ENCODE measurements at places on chromosomes 6 and 20. TPM values are rescaled to one million over a fixed set of nuclear protein-coding genes. Genes with fewer than 3 reads are reported as not detected.

The HLA-DQA1 gene
- total RNA-seq = not detected

DNA sequence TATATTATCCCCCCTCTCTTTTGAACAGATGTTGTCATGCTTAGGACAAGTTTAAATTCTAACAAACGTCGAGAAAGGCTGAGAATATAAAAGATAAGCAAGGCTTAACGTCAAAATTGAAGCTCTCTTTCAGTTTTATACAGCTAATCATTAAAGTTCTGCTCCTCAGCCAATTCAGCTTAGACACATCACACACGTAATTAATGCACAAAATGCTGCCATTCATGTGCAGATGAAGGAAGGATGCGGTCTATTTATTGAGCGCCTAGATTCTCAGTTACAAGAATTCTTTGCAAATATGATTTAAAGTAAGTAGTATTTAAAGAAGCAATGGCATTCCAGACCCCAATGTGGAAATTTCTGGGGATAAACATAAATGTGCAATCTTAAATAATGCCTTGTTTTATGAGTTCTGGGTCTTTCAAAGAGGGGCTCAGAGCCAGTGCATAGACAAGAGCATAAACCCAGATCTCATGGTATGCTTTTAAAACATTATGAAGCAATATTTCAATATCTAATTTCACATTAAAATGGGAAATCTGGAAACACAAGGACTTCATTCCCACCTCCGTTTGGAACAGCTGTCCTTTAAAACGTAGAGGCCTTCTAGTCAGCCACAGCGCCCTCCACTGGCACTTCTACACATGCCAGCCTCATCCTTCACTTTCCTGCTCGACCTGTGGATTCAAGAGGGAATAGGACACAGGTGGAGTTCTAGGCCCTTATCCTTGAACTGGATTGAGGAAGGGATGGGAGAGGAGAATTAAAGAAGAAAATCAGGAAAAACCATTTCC, 85.8 kb downstream of the LYRM4 start:
- no peak for DNase-seq

GRCh38 chr6:105482227-105482844, 79.5 kb upstream of the PREP start:
- peak; percentile 40 for DNase-seq

DNA sequence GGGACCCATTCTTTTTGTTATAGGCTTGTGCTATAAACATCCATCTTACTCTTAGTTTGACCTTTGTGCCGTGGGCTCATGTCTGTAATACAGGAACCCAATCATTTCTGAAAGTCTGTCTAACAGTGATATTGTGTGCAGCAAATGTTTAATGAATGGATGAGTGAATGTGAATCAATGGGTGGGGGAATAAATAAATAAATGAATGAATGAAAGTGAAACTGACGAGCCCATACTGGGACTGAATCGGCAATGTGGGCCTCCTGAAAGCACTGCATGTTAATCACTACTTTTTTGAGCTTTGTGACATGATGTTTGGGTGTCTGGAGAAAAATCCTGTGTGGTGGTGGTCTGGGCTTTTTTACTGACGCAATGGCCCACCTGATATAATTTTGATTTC, 175.0 kb downstream of the GMPR start:
- no peak for DNase-seq

DNA sequence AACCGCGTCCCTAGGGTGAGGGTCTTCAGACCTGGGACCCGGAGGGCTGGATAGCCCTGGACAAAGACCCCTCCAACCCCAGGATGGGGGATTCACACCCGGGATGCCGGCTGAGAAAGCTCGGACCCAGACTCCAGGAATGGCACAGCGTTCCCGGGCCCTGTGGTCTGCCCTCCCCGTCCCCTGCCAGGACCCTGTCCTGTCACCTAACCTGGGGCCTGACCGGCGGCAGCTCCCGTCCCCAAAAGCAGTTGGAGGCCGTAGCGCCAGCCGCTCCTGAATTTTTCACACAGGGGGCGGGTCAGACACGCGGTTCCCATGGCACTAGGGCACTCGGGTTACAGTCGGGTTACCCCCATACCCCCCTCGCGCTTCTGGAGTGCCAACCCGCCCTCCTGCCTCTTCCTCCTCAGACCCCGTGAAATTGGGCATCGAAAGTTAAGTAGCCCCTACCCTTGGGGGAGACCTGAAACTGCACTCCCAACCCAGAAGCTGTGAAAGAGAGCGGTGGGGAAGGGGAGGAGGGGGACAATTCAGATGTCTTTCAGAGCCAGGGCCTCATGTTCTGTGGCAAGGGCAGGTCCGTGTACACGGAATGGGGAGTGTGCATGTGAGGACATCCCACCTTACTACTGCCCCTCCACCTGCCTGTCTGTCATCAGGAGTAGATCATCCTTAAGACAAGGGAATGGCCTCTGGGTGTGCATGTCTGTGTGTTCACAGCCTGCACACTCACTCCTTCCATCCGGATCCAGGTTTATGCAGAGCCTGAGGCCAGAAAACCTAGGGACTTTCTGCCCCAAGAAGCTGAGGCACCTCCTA, 595 bp downstream of the REM1 start:
- no peak for DNase-seq

- no peak for DNase-seq
Observed at GRCh38 chr6:54886932-54887584, 40.5 kb downstream of the FAM83B start.

The FOXC1 gene
- total RNA-seq = 52.2 TPM

The ZNF451 gene
- 87.2 TPM for total RNA-seq

DNA sequence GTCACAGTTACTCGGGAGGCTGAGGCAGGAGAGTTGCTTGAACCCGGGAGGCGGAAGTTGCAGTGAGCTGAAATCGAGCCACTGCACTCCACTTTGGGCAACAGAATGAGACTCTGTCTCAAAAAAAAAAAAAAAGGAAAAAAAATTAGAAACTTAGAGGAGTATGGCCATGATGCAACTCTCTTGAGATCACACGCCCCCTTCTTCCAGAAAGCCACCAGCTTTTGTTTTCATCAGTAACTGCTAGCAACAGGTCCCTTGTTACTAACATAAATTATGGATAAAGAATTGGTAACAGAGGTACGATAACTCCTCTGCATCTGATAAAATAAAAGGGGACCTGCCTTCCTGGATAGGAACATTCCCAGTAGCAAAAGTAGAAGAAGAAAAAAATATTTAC, 308.2 kb downstream of the CD83 start:
- DNase-seq = no peak

DNA sequence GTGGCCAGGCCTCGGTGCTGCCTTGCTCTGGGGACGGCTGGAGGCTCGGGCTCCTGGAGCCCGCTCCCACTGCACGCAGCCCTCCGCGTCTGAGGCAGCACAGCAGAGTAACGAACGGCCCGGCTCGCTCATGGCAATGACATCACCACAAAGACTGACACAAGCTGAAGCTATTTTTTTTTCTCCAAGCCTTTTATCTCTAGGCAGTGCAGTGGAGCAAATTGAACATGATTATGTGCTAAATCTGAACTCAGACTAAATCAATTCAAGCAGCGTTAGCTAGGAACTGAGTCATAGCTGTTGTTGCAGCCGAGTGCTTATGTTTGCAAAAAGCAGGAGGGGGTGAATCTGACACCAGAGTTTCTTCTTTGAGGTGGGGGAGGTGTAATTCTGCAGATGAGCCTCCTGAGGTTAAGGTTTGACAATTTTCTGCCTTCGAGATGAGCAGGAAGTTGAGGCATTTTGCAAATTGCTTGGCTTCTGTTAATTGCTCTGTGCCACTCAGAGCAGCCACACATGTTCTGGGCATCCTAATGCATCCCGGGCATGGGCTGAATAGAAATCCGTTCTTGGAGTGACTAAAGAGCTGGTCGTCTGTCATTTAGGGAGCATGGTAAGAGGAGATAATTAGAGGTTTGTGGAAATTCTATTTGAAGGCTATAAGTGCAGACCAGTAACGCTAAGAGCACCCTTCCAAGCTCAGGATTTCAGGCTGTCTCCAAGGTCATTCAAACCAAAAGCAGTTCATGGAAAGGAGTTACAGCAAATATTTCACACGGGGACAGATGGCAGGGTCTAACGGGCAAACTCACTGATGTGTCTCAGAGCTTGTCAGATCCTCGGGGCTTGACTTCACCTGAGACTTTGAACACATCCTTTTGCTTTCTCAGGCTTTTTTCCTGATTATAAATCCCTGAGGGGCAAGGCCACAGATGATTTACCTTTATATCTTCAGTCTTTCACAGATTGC, 155.1 kb upstream of the ENPP5 start:
- DNase-seq = no peak

DNA sequence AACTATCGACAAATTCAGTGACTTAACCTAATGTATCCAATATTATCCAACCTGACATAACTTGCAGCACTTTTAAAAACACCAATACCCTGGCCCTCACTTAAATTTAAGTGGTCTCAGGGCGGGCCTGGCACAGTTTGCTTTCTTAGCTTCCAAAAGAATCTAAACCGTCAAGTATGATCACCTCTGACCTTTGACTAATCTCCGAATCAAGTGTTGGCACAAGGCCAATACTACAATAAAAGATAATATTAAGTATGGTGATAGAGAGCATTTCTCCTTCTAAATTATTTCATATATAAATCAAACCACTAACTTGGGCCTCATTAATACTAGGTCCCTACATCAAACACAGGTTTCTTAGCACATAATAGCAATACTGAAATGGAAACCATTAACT, 153.0 kb downstream of the PTPRK start:
- no peak for DNase-seq

GRCh38 chr6:148064406-148065134, 278.1 kb upstream of the SASH1 start:
- DNase-seq = no peak

GRCh38 chr6:38906582-38906981, 142.0 kb upstream of the GLP1R start:
- no peak for DNase-seq

The BPIFA1 gene
- not detected for total RNA-seq

DNA sequence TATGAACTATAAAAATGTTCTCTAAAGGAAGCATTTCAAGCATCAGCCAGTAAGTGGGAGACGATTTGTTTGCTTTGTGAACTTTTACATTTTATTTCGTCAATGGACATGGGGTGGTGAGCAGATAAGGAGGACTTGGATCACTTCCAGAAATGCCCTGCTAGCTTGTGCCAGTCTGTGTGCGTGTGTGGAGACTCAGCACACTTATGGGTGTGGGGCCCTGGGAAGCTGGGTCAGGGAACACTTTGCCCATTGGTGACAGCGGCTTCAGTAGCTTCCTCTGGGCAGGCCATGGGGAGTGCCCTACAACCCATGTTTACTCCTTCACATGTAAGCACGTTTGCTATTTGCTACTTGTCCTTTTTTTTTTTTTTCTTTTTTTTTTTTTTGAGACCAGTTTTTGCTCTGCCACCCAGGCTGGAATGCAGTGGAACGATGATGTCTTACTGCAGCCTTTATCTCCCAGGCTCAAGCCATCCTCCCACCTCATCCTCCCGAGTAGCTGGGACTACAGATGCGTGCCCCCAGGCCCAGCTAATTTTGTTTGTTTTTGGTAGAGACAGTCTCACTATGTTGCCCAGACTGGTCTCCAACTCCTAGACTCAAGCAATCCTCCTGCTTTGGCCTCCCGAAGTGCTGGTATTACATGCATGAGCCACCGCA, 24.2 kb downstream of the PRDM1 start:
- no peak for DNase-seq

- no peak for DNase-seq
Observed at GRCh38 chr20:4256874-4257273, 241.5 kb upstream of the RNF24 start.

- no peak for DNase-seq
Observed at GRCh38 chr20:5936238-5936637, 14.1 kb downstream of the TRMT6 start.

DNA sequence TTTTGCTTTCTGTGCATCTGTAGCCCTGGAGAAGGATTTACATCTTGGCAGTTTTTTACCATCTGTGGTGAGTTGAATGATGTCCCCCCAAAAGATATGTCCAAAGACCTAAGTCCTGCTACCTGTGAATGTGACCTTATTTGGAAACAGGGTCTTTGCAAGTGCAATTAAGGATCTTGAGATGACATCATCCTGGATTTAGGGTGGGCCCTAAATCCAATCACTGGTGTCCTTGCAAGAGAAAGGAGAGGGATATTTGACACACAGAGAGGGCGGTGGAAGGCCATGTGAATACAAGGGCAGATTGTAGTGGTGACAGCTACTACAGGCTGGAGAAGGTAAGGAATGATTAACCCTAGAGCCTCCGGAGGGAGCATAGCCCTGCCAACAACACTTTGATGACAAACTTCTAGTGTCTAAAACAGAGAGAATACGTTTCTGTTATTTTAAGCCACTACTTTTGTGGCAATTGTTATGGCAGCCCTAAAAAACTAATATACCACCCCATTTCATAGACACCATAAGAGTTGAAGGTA, 35.1 kb downstream of the MKKS start:
- no peak for DNase-seq

GRCh38 chr20:4089756-4090487, 74.6 kb upstream of the RNF24 start:
- DNase-seq = no peak

DNA sequence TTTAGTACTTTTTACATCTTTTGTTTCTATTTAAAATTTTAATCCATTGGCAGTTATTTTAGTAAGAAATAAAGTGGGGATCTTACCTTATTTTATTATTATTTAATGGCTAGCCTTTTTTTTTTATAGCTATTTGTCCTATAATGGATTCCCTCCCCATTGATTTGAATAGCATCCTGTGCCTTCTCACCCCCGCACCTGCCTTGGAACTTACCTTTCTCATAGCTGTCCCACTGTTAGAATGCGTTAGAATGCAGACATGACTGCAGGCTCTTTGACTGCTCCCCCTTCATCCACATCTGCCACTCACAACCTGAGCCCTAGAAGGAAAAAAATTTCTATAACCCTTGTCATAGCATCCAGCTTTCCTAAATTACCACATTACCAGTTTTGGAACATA, 9.1 kb downstream of the PKIB start:
- no peak for DNase-seq

- DNase-seq = no peak
Observed at GRCh38 chr6:15994814-15995459, 133.9 kb upstream of the MYLIP start.

DNA sequence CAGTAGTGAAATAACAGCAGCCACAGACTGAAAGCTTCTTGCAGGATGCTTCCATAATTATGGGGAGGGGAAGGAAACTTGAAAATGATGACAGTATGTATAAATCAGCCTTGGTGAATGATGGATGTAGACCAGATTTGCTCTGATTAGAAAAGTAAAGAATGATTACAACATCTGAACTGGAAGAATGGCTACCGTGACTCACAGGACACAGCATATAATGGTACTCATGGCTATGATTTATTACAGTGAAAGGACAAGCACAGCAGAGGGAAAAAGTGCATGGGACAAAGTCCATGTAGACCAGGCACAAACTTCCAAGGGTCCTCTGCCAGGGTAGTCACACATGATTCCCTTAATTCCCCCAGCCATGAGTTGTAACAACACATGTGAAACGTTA, 70.7 kb upstream of the POPDC3 start:
- no peak for DNase-seq

All from mesothelial cell of epicardium (in vitro differentiated cells).